ENCODE measurements at places on chromosomes 5 and 9. TPM values are rescaled to one million over a fixed set of nuclear protein-coding genes. Genes with fewer than 3 reads are reported as not detected.

- H3K27ac ChIP-seq = no peak overlapping the region
- DNase-seq = no peak
- H3K27me3 ChIP-seq = no peaks in the 10 kb centered on the region
- no peaks in the 10 kb centered on the region for H3K4me1 ChIP-seq
- H3K4me3 ChIP-seq = no peak overlapping the region
These were observed 22.4 kb upstream of the SLC6A3 start for GRCh38 chr5:1467341-1468246.

- no peak overlapping the region for H3K27ac ChIP-seq
- H3K4me1 ChIP-seq = peaks cover 16% of the 10 kb centered on the region
- no peak overlapping the region for H3K4me3 ChIP-seq
- no peaks in the 10 kb centered on the region for H3K27me3 ChIP-seq
- DNase-seq = no peak
These were observed 3.3 kb downstream of the NCBP1 start for GRCh38 chr9:97636903-97637302.

DNA sequence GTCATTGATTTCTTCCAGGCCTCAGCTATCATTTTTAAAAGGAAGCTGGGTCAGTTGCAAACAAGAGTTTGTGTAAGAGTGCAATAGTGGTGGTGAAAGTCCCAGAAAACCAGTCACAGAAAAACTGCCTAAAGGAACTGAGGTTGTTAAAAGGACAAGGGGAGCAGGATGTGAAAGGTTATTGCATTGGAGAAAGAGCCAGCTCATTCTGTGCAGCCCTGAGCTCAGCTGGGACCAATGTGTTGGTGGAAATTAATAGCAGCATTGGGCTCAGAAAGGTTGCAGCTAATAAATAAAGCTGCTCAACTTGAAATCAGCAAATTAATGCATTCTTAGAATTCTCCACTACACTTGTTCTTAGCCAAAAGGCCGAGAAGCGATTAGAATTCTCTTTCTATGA lies 34.9 kb downstream of the NREP start:
- DNase-seq = no peak
- no peak overlapping the region for H3K4me3 ChIP-seq
- no peak overlapping the region for H3K27ac ChIP-seq
- H3K36me3 ChIP-seq = no peaks in the 10 kb centered on the region
- H3K27me3 ChIP-seq = no peaks in the 10 kb centered on the region

DNA sequence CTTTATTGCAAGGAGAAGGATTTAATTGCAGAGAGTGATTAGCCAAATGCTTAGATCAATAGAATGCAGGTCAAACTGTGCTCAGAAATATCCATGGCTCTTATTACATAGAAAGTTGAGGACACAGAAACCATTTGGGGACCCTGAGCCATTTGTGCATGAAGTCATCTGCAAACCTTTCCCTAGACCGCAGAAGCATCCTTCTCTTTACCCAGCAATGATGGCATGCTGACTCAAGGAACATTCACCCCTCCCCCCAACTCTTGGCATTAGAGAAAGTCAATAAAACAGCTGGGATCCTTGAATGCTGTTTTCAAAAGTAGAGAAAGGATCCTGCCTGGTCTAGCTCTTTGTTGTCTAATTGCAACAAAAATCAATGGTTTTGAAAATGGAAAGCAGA lies 73.5 kb downstream of the PPP2R2B start:
- H3K27me3 ChIP-seq = no peaks in the 10 kb centered on the region
- no peaks in the 10 kb centered on the region for H3K4me1 ChIP-seq
- no peaks in the 10 kb centered on the region for H3K36me3 ChIP-seq
- DNase-seq = no peak
- H3K4me3 ChIP-seq = no peak overlapping the region

DNA sequence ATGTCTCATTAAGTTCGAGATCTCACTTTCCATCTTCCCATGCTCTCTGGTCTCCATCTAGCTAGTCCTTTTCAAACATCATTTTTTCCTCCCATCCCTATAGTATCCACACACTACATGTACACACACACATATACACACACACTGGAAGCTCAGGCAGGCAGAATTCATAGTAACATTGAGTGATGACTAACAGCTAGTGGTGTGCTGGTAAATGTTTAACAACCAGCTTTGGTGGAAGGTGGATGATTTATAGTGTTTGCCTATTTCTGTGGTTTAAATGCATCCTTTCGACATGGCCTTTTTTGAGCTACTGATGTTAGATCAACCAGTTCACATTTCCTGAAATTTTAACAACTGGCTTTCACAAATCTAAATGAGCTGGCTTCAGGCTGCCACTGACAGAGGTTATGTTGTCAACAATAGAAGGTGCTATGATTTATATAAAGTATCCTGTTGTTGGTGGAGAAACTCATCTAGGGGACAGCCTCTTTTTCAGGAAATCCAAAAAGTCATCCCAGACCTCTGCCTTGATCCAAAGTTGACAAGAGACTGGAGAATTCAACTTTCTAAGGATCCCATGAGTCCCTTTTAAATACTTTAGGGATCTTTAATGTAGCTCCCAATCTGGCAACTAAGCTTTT lies 117.8 kb downstream of the CCDC192 start:
- no peaks in the 10 kb centered on the region for H3K4me1 ChIP-seq
- H3K4me3 ChIP-seq = no peak overlapping the region
- H3K27me3 ChIP-seq = no peaks in the 10 kb centered on the region
- DNase-seq = no peak
- H3K27ac ChIP-seq = no peak overlapping the region

GRCh38 chr5:56625541-56625940 lies 189.8 kb upstream of the MAP3K1 start:
- DNase-seq = no peak
- no peaks in the 10 kb centered on the region for H3K27me3 ChIP-seq
- H3K27ac ChIP-seq = no peak overlapping the region
- no peaks in the 10 kb centered on the region for H3K4me1 ChIP-seq

DNA sequence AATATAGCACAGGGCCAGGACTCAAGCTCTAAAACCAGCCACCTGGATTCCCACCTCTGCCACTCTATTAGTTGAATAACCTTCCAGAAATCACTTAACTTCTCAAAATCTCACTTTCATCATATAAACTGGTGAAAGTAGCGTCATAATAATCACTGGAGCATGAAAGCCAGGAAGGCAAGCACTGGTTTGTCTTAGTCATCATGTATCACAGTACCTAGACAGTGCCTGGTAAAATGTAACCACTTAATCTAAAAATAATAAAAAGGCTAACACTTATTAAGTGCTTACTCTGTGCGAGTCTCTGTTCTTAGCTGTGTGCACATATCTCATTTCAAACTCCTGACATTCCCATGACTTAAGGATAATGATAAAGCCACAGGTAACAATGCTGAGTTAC lies 109.4 kb downstream of the ASTN2 start:
- no peaks in the 10 kb centered on the region for H3K27me3 ChIP-seq
- no peak for DNase-seq
- no peaks in the 10 kb centered on the region for H3K36me3 ChIP-seq
- no peak overlapping the region for H3K4me3 ChIP-seq

- no peaks in the 10 kb centered on the region for H3K36me3 ChIP-seq
- no peak overlapping the region for H3K4me3 ChIP-seq
- peak overlapping the region; percentile 41 for H3K27ac ChIP-seq
- no peaks in the 10 kb centered on the region for H3K27me3 ChIP-seq
- H3K4me1 ChIP-seq = peaks cover 58% of the 10 kb centered on the region
- no peak for DNase-seq
These were observed 22.8 kb upstream of the SLC25A51 start for GRCh38 chr9:37926737-37927118.

ABITRAM gene
- total RNA-seq = 8.2 TPM

SHOC1 gene
- under 0.01 TPM for total RNA-seq

NTRK2 gene
- total RNA-seq = 5.0 TPM

ERBIN gene
- 75.8 TPM for total RNA-seq

TSSK1B gene
- 0.05 TPM for total RNA-seq

F2RL2 gene
- 1.1 TPM for total RNA-seq

CCL27 gene
- total RNA-seq = 4.4 TPM

Measured in thymus (tissue), 14 donors.